ENCODE measurements at places on chromosomes 5 and 9.

DNA sequence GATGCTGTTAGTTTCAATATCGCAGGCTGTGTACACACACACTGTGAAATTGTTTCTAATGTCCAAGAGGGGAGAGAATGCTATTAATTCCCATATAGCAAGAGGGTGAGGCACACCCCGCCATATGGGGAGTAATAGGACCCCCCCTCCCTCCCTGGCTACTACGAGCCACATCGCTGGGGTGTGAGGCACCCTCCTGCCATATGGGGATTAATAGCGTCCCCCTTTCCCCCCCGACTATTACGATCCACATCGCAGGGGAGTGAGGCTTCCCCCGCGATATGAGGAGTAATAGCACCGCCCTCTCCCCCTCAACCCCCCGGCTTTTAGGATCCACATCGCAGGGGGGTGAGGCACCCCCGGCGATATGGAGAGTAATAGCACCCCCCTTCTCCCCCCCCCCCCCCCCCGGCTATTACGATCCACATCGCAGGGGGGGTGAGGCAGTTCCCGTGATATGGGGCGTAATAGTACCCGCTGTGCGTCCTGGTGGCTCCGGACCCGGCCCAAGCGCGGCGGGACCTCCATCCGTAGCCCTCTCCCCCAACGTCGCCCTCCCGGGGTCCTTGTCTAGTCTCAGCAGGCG lies 494 bp upstream of the STK32A start:
- no peak for DNase-seq

DNA sequence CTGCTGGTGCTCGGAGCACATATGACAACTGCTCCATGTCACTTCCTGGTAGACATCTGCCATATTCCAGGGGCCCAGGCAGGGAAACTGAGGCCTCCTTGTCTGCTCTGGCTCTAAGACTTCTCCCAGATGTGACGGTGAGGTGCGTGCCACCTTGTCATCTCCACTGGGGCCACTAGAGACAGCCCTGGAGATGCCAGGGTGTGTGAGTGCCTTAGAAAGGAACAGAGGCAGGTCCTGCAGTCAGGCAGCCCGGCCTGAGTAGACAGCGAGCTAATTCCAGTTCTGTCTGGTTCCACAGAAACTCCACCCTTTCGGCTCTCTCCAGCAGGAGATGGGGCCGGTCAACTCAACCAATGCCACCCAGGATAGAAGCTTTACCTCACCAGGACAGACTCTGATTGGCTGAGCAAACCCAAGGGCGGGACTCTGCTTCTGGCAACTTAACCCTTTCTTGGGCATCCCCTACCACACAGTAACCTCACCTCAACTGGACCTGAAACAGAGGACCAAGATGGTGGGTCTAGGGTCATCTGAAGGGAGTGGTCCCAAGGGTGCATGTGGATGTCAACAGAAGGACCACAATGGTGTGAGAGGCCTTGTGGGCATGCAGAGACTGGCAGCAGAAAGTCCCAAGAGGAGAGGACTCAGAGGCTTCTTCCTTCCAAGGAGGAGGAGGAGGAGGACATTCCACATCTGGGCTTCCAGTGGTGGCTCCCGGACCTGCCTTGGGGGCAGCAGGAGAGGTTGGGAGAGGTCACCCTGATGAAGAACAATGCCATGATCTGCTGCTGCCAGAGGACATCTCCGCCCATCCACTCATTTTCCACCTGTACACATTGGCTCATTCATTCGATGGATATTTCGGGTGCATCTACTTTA lies 77.7 kb downstream of the RGS3 start:
- DNase-seq = no peak

GRCh38 chr9:92480986-92481633 lies 1.2 kb downstream of the ASPN start:
- DNase-seq = no peak

DNA sequence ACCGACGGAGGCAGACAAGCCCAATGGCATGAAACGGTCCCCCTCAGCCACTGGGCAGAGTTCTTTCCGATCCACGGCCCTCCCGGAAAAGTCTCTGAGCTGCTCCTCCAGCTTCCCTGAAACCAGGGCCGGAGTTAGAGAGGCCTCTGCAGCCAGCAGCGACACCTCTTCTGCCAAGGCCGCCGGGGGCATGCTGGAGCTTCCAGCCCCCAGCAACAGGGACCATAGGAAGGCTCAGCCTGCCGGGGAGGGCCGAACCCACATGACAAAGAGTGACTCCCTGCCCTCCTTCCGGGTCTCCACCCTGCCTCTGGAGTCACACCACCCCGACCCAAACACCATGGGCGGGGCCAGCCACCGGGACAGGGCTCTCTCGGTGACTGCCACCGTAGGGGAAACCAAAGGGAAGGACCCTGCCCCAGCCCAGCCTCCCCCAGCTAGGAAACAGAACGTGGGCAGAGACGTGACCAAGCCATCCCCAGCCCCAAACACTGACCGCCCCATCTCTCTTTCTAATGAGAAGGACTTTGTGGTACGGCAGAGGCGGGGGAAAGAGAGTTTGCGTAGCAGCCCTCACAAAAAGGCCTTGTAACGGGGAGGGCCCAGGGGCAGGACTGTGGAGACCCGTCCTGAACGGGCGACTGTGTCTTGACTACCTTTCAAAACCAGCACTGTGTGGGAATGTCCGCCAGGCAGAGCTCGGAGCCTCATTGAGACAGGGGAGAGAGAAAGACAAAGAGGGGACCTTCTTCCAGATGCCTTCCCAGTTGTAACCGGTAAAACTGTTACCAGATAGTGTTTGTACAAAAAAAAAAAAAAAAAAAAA lies 29.9 kb downstream of the CD180 start:
- no peak for DNase-seq

GRCh38 chr5:32343058-32343672 lies 30.4 kb upstream of the MTMR12 start:
- DNase-seq = no peak

All from SHP77 (cell line).